ENCODE measurements at places on chromosomes 1 and 21.

DNA sequence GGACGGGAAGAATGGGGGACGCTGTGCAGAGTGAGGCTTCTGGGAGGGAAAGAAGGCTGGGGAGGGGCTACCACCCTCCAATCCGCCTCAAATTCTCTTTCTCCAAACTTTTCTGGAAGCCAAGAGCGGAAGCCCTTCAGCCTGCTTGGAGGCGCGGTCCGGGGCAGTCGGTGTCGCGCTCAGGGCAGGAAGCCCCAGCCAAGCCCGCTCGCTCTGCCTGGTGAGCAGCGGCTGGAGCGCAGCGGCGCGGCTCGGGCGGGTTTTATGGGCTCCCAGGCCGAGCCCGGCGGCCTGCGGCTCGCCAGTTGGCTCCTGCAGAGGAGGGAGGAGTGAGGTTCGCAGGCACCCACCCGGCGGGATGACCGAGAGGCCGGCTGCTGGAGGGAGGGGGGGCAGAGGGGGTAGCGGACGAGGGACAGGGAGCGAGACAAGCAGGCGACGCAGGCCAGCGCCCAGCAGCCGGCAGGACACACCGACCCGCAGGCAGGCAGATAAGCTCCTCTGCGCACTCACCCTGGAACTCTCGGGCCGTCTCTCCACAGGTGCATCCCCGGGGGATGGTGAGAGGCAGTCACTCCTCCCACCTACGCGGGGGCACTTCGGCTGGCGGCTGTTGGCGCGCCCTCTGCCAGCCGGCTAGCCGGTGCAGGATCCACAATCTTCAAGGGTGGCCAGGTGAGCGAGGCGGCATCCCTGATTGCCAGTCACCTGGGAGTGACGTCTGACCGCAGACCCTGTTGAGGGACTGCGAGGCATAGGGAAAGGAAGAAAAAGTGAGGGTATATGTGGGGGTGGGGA lies at the start of gene AVPR1B:
Gene AVPR1B, minus strand, starts transcription at position 238 of the 798 bp plus-strand sequence. CDS start 498 bp downstream, outside the sequence.
- peak; percentile 34 for DNase-seq

DNA sequence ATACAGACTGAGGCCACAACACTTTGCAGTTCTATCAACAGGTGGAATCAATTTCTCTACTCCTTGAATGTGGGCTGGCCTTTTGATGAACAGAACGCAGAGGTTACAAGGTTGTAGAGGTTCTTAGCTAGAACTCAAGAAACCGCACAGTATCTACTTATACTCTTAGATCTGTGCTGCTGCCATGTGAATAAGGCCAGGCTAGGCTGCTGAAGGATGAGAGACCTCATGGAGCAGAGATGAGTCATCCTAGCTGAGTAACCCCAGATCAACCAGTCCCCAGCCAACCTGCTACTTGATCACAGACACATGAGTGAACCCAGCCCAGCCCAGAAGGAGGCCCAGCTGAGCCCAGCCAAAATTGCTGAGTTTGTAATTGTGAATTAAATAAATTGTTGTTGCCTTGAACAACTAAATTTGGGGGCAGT lies 35.3 kb upstream of the BCAR3 start:
- no peak for DNase-seq

GRCh38 chr1:37479255-37480124 lies 5.1 kb downstream of the ZC3H12A start:
- peak; percentile 91 for DNase-seq

- no peak for DNase-seq
Measured at GRCh38 chr1:184385865-184386311, 941 bp upstream of the C1orf21 start.

GRCh38 chr1:150472601-150473200 lies 14.5 kb upstream of the TARS2 start:
- DNase-seq, result no peak

- no peak for DNase-seq
Measured at GRCh38 chr1:147811751-147812150, 51.3 kb upstream of the GJA5 start.

DNA sequence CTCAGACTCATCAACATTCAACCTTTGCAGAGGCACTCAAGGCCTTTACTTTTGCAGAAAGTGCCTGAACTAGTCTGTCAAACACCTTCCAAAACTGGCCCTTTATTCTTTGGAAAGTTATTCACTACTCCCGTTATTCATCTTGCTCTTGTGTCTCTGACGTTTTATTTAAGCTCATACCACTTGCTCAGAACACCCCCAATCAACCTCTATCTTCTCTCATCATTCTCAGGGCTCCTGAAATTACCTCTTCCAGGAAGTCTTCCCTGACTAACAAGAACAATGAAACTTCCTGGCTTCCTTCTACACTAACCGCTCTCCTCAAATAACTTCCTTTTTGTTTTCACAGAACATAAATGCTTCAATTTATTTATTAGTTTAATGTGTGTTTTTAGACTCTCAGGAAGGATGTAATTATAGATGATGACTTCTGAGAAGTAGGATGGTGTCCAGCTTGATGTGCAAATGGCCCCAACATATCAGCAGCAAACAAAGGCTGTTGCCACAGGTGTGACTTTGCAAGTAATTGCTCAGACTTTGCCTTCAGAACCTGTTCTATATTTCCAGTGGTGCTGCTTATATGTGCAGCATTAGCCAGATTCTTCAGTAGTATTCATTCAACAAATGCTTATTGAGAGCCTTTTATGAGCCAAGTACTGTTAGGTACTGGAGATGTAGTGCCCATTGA lies 22.8 kb upstream of the BATF3 start:
- no peak for DNase-seq

GRCh38 chr1:206855859-206856258 lies 9.6 kb upstream of the IL20 start:
- DNase-seq, result no peak

- no peak for DNase-seq
Measured at GRCh38 chr1:179126338-179127060, 44.6 kb downstream of the TOR3A start.

GRCh38 chr1:107954719-107955415 lies 10.1 kb downstream of the VAV3 start:
- DNase-seq, result no peak

Measured in AG10803 (cell line).